ENCODE measurements at places on chromosomes 2 and 18.

- DNase-seq = peak; percentile 58
Measured at GRCh38 chr2:119756837-119757236, 2.9 kb upstream of the PTPN4 start.

DNA sequence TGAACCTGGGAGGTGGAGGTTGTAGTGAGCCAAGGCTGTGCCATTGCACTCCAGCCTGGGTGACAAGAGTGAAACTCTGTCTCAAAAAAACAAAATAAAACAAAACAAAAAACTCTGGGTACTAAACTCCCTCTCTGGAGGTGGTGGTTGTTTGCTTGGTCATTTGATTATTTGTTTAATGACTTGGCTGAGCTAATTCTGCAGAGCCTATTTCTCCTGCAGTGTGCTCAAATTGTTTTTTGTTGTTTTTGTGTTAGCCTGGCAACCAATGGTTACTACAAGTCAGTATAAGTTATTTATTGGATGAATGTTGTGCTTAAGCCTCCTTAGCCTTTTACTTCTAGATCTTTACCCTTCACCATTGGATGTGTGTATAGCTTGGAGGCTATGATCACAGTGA, 387.5 kb downstream of the ADCYAP1 start:
- no peak for DNase-seq

- peak; percentile 30 for DNase-seq
Measured at GRCh38 chr2:84878459-84878858, 2.4 kb downstream of the TRABD2A start.

GRCh38 chr2:55092439-55092838, 42.2 kb upstream of the RTN4 start:
- DNase-seq = no peak

- no peak for DNase-seq
Measured at GRCh38 chr2:181660181-181660580, 3.3 kb upstream of the CERKL start.

GRCh38 chr2:39335930-39336329, 92.2 kb upstream of the CDKL4 start:
- DNase-seq = no peak

DNA sequence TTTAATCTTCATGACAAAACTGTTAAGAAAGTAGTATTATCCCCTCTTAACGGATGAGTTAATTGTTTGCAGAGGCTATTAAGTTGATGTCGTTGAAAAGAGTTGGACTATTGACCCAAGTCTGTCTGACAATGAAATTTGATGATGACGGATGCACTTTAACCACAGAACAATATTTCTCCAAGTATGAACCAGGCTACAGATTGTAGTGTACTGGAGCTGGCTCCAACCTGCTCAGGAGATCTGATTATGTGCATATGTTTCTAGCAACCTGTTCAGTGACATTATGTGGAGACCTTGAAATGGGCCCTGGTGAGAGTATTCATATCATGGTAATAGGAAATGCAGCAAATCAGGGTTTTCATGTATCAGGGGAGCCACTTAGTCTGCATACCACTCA, 174.1 kb downstream of the CDH7 start:
- DNase-seq = no peak

DNA sequence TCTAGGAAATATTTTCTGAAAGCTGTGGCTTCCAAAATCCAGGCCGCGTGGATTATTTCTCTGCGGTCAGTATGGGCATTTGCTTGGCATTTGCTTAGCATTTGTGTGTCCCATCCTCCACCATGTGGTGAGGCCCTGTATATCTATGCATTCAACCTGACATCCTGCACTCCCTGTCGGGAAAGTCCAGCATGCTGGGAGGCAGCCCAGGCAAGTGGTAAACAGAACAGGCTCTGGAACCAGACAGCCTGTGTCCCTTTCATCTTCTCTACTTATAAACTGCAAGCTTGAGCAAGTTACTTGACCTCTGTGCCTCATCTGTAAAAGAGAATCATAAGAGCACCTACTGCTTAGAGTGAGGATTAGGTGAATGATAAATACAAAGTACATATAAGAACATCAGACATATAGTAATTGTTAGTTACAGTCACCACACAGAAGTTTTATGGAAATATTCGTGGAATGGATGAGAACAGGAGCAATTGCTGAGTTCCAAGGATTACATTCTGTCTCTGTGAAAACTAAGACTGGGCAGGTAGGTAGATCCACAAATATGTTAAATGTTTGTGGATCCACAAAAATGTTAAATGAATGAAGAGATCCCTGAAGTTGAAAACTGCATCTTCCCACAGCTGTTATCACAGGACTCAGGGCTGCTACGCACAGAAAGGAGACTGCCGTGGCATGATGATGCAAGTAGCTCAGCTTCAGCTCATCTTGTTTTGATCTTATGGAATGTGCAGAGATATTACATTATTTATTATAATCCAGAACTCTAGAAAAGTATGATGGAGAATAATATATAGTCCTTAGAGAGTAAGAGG, 317.0 kb upstream of the MMADHC start:
- DNase-seq = no peak

- no peak for DNase-seq
Measured at GRCh38 chr18:65748321-65748720, 2.5 kb upstream of the CDH7 start.

- DNase-seq = no peak
Measured at GRCh38 chr2:33946193-33946592, 347.1 kb upstream of the FAM98A start.

DNA sequence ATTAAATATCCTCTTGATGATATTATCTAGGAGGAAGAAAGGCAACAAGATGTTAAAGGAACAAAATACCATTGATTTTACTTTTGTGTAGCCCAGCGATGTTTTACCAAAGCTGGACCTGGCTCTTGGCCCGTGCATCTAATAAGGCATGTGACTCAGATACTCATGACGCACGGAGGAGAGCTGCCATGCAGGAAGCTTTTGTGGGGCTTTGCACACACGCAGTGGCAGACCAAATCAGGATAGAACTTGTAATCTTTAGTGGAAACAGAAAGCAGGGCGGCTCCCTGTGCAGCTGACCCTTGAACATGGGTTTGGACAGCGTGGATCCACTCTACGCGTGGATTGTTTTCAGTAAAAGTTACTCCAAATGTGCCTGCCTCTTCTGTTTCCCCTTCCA, 190.0 kb downstream of the NAPG start:
- no peak for DNase-seq

GRCh38 chr2:44965684-44966083, 24.2 kb downstream of the SIX3 start:
- no peak for DNase-seq

- no peak for DNase-seq
Measured at GRCh38 chr18:24734058-24734457, 273.6 kb downstream of the HRH4 start.

DNA sequence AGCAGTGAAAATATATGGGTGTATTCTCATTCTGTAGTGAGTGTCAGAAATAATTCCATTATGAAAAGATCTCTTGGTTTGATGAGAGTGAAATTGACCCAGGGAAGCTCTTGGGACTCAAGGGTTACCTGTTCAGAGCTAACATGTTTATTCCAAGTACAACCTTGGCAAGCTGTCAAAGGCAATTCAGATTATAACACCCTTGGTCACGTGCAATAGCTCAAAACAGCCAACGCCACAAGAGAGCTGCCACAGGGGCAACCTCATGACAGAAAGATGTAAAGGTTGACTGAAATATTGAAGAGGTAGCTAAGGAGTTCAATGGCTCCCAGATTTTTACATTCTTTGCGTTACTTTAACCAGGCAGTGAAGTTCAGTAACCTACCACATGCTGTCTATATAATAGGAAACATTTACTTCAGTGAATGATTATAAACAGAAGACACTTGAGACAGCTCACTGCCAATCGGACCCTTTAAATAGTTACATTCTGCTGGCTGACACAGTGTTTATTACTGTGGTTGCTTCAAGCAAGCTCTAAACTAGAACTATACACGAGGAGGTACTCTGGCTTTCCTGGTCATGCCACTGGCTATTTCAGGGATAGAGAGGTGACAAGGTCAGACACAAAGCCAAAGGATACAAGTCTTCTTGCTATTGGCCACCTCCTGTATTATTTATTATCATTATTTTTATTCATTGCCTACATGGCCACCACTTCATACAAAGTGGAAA, 187.3 kb downstream of the PID1 start:
- DNase-seq = no peak

DNA sequence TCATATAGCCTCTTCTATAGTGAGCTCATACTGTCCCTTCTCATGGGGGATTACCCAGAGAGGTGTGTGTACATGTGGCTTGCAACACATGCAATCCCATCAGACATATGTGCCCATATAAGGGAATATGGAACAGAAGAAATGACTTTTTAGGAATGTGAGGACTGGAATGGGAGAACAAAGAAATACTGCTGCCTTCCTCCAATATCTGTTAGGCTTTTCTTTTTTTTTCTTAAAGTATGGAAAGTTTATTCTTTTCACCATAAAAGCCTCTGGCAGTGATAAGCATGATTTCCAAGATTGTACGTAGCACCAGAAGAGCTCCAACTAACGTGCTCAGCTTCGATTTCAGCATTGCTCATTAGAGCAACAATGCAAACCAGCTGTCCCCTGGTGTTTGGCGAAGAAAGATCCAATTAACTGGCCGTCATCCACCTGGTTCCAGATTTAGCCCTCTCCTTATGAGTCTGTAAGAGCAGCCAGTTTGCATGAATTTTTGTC, 113.6 kb downstream of the ADCYAP1 start:
- no peak for DNase-seq

GRCh38 chr2:44083054-44083453, 85.6 kb upstream of the PPM1B start:
- no peak for DNase-seq

DNA sequence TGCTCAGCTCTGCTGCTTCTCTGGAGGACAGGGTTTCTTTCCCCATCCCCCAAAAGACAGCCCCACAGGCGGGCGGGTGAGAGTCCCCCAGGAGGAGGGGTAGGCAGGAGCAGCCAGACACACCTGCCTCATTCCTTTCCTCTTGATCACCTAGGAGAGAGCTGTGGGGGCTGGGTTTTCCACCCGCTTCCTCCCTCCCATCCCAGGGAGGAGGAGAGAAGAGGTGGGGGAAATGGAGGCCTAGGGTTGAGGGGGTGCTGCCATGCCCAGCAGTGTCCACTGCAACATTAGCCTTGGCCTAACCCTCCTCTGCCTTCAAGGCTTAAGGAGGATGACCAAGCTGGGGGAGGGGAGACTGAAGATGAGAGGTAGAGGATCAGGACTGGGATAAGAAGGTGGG, 14.7 kb downstream of the WNT10A start:
- no peak for DNase-seq

GRCh38 chr2:167411367-167411766, 523.1 kb downstream of the XIRP2 start:
- DNase-seq = no peak

GRCh38 chr18:67766930-67767329, 250.4 kb upstream of the DSEL start:
- DNase-seq = no peak

DNA sequence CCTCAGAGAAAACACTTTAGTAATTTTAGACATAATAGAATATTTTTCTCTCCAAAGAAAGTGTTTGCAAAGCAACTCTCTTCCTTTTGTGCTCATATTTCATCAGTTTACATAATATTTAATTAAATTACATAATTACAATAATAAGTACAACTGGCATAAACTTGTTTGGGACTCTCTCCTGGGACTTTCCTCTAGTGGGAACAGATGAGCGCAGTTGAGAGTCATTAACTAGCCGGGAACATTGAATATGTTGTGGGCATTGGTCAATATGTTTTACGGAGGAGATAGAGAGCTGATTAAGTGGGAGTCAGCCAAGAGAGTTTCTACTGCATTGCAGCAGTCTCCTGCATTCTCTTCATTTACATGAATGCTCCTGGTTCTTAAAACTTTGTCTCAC, 607.7 kb downstream of the ARHGAP15 start:
- no peak for DNase-seq

DNA sequence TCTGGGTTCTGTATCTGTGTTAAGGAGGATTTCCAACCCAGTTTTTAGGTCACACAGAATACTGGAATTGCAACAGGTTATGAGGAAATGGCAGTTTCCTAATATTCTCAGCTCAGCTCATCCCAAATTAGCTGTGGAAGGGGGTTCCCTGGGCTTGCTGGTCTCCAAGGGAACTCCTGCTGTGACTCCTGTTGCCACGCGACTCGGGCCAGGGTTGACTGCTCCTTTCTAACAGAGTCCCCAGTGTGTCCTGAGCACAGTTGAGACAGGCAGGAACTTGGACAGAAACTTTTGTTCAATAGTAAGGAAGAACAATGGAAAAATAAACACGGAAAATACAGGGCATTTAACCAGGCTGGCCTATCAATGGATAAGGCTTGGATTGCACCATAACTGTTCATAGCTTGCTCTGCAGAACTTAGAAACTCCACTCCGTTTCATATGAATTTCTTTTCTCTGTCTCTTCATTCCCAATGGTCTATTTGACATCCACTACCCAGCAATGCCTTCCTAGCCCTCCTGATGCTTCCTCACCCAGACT, 3.8 kb upstream of the ROCK2 start:
- DNase-seq = no peak

DNA sequence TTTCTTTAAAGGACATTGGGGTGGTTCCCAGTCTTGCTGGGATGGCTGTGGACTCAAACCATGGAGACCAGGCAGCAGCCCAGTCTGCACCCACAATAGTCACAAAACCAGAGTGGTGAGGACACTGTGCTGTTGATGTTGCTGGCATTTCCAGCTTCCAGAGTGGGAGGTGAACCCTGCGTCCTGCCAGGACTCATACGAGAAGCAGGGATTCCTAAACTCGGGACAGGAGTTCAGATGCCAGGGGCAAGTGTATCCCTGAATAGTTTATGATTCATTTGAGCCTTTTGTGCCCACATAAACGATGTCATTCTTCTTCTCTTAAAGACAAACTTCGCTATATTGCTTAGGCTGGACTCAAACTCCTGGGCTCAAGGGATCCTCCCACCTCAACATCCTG, 62.8 kb downstream of the TCF7L1 start:
- DNase-seq = no peak

DNA sequence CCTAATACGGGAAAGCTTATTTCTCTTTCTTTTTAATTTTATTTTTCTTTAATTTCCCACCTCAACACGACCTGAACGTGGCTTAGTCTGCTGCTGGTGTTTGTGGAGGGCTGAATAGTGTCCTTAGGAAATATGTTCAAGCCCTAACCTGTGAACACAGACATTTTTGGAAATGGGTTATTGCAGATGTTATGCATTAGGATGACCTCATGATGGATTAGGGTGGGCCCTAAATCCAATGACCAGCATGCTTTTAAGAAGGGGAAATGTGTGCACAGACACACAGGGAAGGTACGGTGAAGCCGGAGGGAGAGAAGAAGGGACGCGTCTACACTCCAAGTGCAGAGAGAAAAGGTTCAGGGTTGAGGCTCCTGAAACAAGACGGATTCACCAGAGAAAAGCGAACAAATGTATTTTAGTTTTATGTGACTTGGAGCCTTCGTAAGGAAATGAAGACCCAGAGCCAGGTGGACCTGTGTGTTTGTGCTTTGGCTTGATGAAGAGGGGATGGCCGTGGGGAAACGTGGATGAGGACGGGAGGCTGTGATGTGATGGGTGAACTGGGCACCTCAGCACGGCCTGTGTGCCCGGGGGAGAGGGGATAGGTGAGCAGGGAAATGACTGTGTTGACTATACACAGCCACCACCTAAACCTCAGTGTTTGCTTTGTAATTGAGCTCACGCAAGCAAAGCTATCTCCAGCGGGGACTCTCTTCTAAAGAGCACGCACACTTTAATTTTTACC, 37.5 kb downstream of the RTP5 start:
- no peak for DNase-seq

Measured in stimulated activated CD8-positive, alpha-beta memory T cell treated with anti-CD3 and anti-CD28 coated beads, Interleukin-4, amount 100 ng/mL, for 48 hours (primary cell).